ENCODE measurements at places on chromosomes 3 and 15.

- ATAC-seq, result no peak
Observed at GRCh38 chr3:57746156-57747010, 9.7 kb upstream of the SLMAP start.

GRCh38 chr3:127411083-127411727, 123.4 kb upstream of the PRR20G start:
- no peak for ATAC-seq

- peak; percentile 99 for ATAC-seq
Observed at GRCh38 chr3:54870423-54870822, 57.4 kb downstream of the LRTM1 start.

- ATAC-seq, result peak; percentile 70
Observed at GRCh38 chr3:125186261-125186787, 26.2 kb downstream of the SLC12A8 start.

GRCh38 chr3:105527949-105528348, 161.2 kb downstream of the ALCAM start:
- peak; percentile 84 for ATAC-seq
